Adipose tissue (tissue), 3 donors: ENCODE measurements at places on chromosomes 3 and 15. TPM values are rescaled to one million over a fixed set of nuclear protein-coding genes. Genes with fewer than 3 reads are reported as not detected.

Gene TPM1
- polyA plus RNA-seq: 274 TPM

Gene MEX3B
- polyA plus RNA-seq: 1.2 TPM

Gene ROBO2
- 0.62 TPM for polyA plus RNA-seq

Gene EPHA3
- 1.1 TPM for polyA plus RNA-seq

Gene GPR15
- not detected for polyA plus RNA-seq

Gene BNC1
- 1.5 TPM for polyA plus RNA-seq

Gene FEZF2
- polyA plus RNA-seq: not detected

Gene ZNF662
- polyA plus RNA-seq: 3.3 TPM

Gene OR4M2
- not detected for polyA plus RNA-seq

Gene KIF15
- 0.16 TPM for polyA plus RNA-seq

Gene CYP8B1
- not detected for polyA plus RNA-seq

Gene PLA2G4D
- not detected for polyA plus RNA-seq

Gene HTR3E
- not detected for polyA plus RNA-seq

Gene LIPC
- 0.56 TPM for polyA plus RNA-seq

Gene ZNF620
- polyA plus RNA-seq: 1.7 TPM

Gene LYZL4
- not detected for polyA plus RNA-seq

Gene SLC7A14
- 0.15 TPM for polyA plus RNA-seq

Gene WDR53
- polyA plus RNA-seq: 3.5 TPM

Gene CCDC39
- 0.09 TPM for polyA plus RNA-seq

Gene PPARG
- 21.9 TPM for polyA plus RNA-seq

Gene P4HTM
- 11.7 TPM for polyA plus RNA-seq

Gene NR1I2
- polyA plus RNA-seq: 0.13 TPM

Gene HMG20A
- polyA plus RNA-seq: 7.9 TPM

Gene APOD
- polyA plus RNA-seq: 602 TPM

Gene ZBTB47
- polyA plus RNA-seq: 82.4 TPM

Gene WDR73
- polyA plus RNA-seq: 13.5 TPM

Gene CDC25A
- 0.79 TPM for polyA plus RNA-seq

Gene SAXO2
- 1.0 TPM for polyA plus RNA-seq

Gene HRH1
- 0.22 TPM for polyA plus RNA-seq

Gene PPM1L
- polyA plus RNA-seq: 3.8 TPM

Gene RPL39L
- polyA plus RNA-seq: 3.8 TPM

Gene VEPH1
- polyA plus RNA-seq: 6.4 TPM

Gene CPNE9
- 0.09 TPM for polyA plus RNA-seq

Gene MITF
- 7.3 TPM for polyA plus RNA-seq

Gene ERICH6
- not detected for polyA plus RNA-seq
